ENCODE measurements at places on chromosomes 11 and 22. TPM values are rescaled to one million over a fixed set of nuclear protein-coding genes. Genes with fewer than 3 reads are reported as not detected.

Gene OPCML
- 0.05 TPM for total RNA-seq

Gene TMEM191C
- 0.55 TPM for total RNA-seq

Gene TST
- total RNA-seq: 39.4 TPM

Gene OR5B21
- not detected for total RNA-seq

Gene CCDC89
- total RNA-seq: 0.62 TPM

Gene ARHGAP32
- total RNA-seq: 36.6 TPM

Gene APOA4
- total RNA-seq: not detected

Gene MRGPRE
- total RNA-seq: 0.16 TPM
